ENCODE measurements at places on chromosomes 2 and 18.
A peak's percentile ranks its signal among the peaks of the same experiment; 100 is the strongest.

- no peak for DNase-seq
Measured at GRCh38 chr2:98637401-98638147, 29.2 kb downstream of the UNC50 start.

DNA sequence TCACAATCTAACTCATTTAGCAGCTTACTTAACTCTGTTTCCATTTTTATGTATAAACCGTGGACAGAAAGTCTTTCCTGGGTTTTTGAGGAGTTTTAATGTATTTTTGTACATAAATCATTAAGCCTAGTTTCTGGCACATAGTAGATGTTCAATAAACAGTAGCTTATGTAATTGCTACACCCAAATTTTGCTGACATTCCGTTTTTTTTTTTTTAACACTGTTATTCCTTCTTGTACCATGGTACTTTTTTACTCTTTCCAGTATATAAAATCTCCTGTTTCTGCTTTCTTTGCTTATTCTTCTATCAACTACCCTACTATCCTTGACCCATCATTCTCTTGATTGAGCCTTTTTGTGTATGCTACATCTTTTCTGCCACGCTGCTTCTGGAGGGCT lies 1151.3 kb upstream of the CRIM1 start:
- no peak for DNase-seq

- peak; percentile 2 for DNase-seq
Measured at GRCh38 chr2:169362894-169363559, 693 bp upstream of the LRP2 start.

GRCh38 chr18:58005011-58005410 lies 39.0 kb upstream of the NEDD4L start:
- DNase-seq = peak; percentile 77

DNA sequence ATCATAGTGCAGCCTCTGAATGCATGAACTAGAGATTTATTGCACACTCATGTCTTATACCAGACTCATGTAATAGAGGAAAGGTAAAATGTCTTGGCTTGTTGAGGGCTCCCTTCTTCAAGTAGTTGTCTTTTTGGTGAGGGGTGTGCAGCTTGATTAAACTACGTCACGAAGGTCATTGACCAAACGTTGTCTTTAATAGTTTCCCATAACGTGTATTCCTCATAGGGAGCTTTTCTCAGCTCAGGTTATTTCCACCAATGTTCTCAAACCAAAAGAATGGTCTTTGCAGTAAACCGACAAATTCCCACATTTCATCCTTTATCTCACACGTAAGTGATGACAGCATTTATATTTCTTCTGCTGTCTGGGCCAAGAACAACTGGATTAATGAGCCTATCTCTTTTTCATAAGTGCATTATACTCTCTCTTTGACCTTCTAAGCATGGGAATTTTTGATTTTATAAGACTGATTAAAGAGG lies 547.7 kb upstream of the ZEB2 start:
- DNase-seq = no peak

DNA sequence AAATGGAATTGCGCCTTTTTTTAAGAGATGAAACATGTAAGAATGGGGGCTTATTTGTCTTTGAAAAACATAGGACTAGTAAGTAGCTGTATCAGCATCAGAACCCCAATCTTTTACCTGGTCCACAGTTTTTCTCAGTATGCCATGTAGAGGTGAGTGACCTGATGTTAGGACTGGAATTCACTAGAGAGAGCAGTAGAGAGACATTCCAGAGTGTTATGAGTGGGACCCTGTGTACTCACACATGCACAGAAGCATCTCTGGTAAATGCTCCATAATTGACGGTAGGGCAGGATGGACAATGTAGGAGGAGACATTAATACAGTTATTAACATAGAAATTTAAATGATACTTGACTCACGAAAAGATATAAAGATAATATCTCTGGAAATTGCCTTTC lies 1.4 kb upstream of the GALNT13 start:
- DNase-seq = peak; percentile 24

DNA sequence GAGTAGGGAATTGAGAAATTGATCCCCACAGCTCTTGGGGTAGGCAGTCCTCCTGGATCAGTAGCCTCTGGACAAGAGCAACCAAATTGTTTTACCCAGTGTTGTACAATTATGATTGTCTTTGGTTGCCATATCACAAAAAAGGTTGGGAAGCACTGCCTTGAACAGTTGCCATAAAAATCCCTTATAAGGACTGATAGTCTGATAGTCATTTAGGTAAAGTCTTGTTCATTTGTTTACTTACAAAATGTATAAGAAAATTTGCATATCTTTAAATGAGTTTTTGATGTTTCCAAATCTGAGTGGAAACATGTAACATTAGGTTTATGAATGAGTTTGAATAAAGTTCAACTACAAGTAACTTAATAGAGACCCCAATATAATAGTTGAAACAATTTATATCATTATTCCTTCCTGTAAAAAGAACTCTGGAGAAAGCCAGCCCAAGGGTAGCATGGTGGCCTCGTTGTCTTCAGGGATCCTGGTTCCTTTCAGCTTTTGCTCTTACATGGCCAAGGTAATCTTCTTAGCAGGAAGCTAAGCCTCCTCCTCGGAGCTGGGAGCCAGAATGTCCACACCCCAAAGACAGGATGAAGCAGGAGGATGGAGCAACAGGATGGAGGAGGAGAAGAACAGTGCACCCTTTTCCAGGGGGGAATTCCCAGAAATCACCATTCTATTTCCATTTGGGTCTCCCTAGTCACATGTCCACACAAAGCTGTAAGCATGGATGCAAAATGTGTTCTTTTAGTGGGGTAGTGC lies 35.7 kb upstream of the NEMP2 start:
- DNase-seq = no peak

- no peak for DNase-seq
Measured at GRCh38 chr2:100214265-100214971, 72.0 kb upstream of the AFF3 start.

DNA sequence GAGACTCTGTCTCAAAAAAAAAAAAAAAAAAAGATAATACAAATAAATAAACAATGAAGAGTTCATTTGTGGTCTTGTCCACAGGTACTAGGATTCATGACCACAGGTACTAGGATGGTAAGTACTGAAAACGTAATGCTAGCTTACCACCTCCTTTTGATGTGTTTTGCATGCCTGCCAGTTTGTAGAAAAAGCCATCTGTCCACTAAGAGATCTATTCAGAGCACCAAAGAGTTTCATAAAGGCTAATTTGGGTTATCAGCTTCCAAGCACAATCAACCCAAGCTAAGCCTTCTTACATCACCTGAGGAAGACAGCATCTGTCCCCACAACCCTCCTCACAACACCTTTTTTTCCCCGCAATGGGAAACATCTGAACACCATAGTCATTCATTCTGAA lies 477.2 kb downstream of the ZEB2 start:
- no peak for DNase-seq

- no peak for DNase-seq
Measured at GRCh38 chr2:16055848-16056580, 115.7 kb downstream of the MYCN start.

- no peak for DNase-seq
Measured at GRCh38 chr2:241908686-241909420, 39.3 kb downstream of the RTP5 start.

DNA sequence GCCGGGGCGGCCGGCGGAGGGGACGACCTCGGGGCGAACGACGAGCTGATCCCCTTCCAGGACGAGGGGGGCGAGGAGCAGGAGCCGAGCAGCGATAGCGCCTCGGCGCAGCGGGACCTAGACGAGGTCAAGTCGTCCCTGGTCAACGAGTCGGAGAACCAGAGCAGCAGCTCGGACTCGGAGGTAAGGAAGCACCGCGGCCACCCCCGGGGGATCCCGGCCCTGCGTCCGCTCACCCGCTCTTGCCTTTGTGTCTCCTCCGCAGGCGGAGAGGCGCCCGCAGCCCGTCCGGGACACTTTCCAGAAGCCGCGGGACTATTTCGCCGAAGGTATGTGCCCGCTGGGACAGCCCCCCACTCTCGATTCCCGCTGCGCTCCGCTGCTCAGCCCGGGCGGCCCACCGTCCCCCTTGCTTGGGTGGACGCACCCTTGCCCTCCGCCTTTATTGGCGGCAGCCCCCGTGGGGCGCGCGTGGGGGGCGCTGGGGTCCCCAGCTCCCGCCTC lies 611 bp downstream of the TCF7L1 start:
- DNase-seq = peak; percentile 30

DNA sequence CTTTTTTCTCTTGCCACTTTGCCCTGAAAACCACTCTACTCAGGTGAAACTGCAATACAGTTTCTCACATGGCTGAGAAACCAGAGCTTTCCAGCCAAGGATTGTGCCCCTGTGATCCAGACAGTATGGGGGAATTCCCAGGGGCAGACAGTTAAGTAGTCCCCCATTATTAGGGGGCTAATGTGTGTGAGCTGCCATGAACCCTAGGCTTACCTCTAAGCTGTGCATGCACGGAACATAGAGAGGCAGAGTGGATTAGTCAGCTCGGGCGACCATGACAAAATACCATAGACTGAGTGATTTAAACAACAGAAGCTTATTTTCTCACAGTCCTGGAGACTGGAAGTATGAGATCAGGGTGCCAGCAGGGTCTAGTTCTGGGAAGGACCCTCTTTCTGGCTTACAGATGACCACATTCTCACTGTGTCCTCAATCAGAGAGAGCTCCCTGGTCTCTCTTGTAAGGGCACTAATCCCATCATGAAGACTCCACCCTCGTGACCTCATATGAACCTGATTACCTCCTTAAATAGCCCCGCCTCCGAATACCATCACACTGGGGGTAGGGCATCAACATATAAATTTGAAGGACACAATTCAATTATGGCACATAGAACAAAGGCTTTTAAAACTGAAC lies 215.1 kb downstream of the EIPR1 start:
- no peak for DNase-seq

DNA sequence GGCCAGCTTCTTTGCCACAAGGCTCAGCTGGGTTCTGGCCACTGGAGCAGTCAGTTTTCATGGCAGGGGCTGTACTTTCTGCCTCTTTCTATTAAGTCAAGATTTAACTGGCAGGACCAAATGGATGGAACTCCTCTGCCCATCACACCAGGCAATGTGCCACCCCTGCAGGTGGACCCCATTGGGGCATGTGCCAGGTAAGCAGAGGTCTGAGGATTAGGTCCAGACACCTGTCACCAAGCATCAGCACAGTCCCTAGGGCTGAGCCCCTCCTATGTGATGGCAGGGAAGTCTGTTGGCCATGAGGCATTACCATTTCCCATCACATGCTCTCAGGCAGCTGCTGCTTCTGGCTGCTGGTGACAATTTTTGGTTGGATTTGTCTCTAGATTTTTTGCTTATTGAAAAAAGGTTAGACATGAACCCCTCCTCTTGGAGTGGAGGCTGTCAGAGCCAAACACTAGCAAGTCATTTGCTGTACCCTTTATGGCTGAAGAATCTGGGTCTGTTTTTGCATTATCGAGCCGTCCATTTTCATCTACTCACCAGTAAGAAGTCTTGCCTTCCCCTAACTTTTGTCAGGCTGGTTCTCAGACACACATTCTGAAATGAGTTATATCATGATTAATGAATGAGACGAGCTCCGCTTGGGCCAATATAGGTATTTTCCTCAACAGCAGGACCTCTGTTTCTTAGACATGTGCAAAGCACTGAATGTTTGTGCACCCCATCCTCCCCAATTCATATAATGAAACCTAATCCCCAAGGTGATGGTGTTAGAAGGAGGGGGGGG lies 328.0 kb downstream of the TSN start:
- no peak for DNase-seq

DNA sequence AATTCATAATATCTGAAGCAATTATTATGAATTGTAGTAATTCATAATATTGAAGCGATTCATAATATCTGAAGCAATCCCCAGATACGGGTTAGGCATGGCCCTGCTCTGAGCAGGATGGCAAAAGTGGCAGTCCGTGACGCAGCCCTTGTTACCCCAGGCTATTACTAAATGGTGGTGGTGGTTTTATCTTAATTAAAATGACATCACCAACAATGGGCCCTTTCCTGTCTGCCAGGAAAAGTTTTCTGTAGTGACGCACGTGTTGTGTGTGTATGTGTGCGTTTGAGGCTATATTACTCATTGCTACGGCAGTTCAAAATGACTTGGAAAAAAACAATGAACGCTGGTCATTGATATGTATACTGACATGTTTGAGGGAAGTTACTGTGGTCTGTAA lies 10.6 kb upstream of the MOCOS start:
- DNase-seq = peak; percentile 28

- no peak for DNase-seq
Measured at GRCh38 chr2:54476852-54477251, 20.7 kb downstream of the SPTBN1 start.

DNA sequence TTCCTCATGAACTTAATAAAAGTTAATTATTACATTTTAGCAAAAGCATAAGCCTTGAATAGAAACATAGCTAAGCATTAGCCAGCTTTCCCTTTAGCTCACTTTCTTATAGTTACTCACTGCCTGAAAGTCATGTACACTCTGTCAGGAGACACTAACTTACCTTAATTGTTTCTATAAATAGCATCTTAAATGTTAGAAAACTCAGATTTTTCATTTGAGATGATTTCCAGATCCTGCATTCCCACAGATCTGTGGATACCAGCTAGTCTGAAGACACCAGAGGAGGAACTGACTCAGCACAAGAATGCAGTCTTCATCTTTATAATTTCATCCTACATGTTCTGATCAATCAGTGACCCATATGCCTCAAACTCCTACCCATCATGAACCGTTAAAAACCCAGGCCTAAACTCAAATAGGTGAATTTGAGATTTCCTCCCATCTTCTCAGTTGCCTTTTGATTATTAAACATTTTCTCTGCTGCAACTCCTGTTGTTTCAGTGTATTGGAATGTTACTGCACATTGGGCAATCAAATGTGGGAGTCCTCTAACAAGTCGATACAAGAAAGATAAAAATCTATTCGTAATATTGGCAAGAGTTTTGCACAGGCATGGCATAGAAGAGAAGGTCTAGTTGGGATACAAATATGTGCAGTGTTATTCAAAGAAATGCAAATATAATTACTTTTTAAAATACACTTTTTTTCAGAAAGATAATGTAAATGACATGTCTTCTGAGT lies 857.4 kb upstream of the CDH2 start:
- DNase-seq = peak; percentile 16

- DNase-seq = no peak
Measured at GRCh38 chr2:241279828-241280227, 35.6 kb downstream of the HDLBP start.

DNA sequence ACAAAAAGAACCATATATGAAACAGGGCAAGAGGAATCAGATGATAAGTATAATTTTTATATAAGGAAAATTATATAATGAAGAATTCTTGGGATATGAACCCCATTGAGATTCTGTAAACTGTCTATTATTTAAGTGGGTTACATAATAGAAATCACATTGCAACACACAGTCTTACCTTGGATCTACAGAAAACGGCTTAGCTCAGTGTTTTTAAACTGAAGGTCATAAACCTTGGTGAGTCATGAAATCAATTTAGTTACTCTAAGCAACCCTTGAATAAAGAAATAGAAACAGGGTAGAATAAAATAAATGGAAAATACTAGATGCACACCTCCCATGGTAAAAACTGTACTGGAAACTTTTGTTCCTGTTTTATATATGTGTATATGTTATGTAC lies 50.7 kb downstream of the METTL8 start:
- DNase-seq = peak; percentile 38

DNA sequence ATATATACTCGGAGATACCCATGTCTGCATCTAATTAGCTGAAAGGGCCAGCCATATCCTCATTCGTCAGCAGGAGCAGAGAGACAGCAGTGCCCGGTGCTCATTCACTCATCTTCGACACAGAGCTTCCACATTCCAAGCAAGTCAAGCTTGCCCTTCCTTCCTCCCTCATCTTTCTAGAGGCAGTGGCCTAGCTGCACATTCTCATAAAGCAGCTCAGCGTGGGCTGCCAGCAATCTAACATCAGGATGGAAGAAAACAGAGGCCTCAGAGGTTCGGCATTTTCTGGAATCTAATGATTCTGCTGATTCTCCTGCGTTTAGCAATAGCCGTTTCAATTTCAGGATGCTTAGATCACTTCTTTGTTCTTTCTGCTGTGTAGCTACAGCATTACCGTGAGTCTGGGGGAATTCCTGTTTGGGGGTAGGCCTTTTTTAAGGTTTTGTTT lies 68.8 kb downstream of the CLHC1 start:
- peak; percentile 74 for DNase-seq

All from fibroblast of mammary gland (primary cell).